NCI-H1436 (cell line): ENCODE measurements at places on chromosomes 11 and 22.

DNA sequence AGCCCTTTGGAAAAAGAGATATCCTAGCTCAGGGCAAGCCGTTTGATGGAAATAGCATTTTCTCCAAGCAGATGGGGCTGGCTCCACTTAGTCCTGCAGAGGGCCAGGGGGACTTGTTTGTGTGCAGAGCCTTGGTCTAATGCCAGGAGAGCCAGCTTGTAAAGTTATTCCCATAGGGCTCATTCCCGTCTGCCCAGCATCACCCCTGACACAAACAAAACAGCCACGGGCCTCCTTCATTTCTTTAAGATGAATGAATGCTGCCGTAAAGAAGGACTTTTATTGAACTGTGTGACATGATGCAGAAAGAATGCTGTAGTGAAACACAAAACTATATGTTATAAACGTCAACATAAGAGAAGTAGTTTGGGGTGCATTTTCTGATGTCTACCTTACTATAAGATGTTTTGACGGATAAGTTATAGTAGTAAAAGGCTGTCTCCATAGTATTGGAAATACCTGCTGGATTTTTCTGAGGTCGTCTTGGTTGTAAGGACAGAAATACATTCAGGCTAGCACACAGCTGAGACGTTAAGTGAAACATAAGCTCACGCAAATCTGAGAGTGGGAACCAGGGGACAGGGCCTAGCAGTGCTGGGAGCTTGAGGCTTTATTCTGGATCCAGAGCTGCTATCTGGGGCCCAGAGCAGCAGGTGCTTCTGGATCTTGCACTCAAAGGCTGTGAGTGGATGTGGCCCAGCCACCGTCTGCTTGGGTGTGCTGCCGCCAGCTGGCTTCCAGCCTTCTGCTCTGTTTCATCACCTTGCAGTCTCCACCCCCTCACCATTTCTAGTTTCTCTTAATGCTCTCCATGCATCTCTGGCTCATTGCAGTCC lies 53.3 kb downstream of the NCAM1 start:
- DNase-seq = peak; percentile 75

DNA sequence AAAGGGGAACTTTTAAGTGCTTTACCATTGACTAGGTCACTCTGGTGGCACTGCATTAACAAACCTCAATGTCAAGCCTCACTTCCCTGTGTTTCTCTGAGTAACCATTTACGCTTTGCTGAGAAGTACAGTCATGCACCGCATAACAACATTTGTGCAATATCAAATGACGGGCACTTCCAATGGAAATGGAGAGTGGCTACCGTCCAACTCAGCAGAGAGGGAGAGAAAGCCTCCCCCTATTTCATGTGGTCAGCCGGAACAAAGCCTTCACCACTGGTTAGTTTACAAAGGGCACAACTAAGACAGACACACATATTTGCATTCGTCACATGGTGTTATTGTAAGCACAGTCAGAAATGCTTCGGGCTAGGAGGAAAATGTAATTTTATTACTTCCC lies 117.3 kb downstream of the RASSF10 start:
- DNase-seq = no peak

GRCh38 chr11:71066311-71066710 lies 186.1 kb downstream of the SHANK2 start:
- DNase-seq = no peak

- DNase-seq = no peak
These were observed 734.3 kb downstream of the BRD1 start for GRCh38 chr22:49093192-49093880.

- peak; percentile 66 for DNase-seq
These were observed 6.3 kb upstream of the FADS3 start for GRCh38 chr11:61897387-61898246.

DNA sequence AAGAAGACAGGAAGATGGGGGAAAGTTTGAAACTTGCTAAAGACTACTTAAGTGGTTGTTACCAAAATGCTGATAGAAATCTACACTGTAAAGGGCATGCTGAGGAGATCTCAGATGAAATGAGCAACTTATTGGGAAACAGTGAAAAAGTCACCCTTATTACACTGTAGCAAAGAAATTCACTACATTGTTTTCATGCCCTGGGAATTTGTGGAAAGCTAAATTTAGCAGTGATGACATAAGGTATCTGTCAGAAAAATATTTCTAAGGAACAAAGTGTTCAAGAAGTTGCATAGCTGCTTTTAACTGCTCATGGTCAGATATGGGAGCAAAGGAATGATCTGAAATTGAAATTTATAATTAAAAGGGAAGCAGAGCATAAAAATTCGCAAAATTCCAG lies 702.4 kb upstream of the LRRC4C start:
- DNase-seq = no peak

- DNase-seq = no peak
These were observed 1203.9 kb downstream of the TBC1D22A start for GRCh38 chr22:47966316-47966715.

DNA sequence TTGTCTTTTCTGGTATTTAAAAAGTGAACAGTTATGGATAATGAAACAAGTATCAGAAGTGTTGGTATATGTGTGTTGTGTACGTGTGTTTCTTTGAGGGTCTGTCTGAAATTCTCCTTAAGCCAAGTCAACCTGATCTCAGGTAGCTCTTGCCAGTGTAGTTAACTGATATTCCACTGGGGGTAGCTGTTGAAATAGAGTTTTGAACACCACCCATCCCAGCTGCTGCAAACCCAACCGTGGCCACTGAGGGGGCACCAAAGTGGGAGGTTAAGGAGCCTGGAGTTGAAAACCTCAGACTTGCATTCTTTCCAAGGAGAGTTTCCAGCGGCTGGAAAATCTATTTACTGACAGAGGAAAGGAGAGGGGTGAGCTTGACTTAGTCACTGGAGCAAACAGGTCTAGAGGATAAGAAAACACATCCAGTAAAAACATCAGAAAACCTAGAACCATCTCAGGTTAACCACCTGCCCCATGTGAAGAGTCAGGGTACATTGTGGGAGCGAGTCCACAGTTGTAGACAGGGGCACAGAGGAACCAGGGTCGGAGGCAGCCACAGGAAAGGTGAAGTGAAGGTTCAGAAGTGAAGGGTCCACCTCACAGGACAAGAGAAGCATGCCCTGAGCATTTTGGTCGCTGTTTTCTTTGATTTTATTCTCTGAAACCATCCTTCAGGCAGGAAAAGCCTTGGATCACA lies 8.8 kb upstream of the CUL5 start:
- DNase-seq = peak; percentile 46

GRCh38 chr11:124791626-124792341 lies 8.4 kb downstream of the MSANTD2 start:
- DNase-seq = no peak

- DNase-seq = no peak
These were observed 8.7 kb downstream of the GLB1L2 start for GRCh38 chr11:134340354-134340964.

DNA sequence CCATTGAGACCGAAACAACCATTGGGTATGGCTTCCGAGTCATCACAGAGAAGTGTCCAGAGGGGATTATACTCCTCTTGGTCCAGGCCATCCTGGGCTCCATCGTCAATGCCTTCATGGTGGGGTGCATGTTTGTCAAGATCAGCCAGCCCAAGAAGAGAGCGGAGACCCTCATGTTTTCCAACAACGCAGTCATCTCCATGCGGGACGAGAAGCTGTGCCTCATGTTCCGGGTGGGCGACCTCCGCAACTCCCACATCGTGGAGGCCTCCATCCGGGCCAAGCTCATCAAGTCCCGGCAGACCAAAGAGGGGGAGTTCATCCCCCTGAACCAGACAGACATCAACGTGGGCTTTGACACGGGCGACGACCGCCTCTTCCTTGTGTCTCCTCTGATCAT lies 20.5 kb downstream of the KCNJ5 start:
- no peak for DNase-seq

GRCh38 chr22:42131562-42131961 lies 952 bp upstream of the CYP2D6 start:
- no peak for DNase-seq

DNA sequence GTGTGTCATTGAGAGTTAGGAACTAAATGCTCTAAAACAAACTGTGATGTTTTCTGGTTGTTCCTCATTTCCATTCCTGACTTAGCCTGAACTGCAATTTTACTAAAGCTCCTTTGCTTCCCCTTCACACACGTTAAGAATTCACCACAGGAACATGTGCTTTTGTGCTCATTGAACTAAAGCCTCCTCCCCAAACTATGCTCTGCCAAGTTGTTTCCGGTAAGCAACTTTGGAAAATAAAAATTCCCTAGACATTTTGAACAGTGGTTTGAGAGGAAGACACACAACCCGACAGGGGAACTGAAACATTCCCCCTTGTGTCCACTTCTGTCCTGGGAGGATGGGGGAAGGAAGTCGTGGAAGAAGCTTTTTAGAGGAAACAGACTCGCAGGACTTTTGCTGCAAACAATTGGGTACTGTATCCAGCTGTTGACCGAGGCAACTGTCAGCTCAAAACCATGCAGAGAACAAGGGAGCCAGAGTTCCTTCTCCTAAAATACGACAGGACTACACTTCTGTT lies 66.9 kb downstream of the GAB2 start:
- DNase-seq = no peak

DNA sequence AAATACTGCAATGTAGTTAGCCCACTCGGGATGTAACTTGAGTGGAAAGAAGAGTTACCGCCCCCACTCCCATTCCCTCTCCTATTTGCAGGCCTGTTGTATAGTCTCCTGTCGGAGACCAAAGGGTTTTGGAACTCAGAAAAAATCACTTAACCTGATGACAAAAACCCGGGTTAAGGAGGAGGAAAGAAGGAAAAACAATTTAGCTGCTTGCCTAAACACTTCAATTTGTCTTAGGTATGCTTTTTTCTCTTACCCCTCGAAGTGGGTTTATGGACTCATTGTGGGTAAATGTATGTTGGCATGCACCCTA lies 2.2 kb downstream of the YAP1 start:
- no peak for DNase-seq

DNA sequence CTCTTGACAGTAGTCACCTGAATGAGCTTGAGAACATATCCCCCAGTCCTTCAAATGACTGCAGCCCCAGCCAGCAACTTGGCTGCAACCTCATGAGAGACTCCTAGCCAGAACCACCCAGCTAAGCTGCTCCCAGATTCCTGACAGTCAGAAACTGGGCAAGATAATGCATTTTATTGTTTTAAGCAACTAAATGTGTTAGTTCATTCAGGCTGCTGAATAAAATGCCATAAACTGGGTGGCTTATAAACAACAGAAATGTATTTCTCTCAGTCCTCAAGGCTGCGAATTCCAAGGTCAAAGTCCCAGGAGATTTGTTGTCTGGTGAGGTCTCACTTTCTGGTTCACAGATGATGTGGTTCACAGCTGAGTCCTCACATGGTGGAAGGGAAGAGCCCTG lies 5.8 kb upstream of the PAMR1 start:
- no peak for DNase-seq

DNA sequence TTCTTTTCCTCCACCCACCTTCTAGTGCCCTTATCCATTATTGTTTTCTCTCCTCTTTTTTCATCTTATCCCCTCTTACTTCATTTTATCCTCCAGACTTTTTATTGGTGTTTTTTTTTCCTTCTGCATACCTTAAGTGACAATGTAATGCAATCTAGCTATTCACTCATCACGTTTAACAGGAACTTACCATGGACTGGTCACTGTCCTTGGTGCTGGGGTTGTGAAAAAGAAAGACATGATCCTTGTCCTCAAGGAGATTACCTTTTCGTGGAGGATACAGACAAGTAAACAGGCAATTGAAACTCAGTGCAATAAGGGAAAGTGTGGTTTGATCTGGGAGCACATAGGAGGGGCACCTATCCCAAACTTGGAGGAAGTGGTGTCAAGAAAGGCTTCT lies 20.7 kb downstream of the SYT9 start:
- no peak for DNase-seq

GRCh38 chr11:120519474-120519873 lies 7.9 kb downstream of the GRIK4 start:
- no peak for DNase-seq

DNA sequence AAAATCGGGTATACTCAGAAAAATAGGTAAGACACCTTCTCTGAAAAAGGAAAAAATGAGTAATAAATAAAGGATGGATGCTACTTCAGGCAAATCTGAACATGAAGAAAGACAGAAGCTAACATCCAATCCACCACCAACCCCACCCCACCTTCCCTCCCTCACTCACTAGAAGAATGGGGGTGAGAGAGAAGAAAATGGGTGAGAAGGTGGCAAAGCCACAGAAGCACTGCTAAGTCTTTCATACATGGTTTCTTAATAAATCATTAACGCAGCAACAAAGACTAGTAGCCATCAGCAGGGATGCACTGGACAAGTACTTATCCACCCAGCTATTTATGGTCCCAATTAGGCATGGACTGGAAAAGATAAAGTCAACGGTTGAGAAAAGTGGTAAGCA lies 5.9 kb downstream of the FHIP1B start:
- DNase-seq = no peak

DNA sequence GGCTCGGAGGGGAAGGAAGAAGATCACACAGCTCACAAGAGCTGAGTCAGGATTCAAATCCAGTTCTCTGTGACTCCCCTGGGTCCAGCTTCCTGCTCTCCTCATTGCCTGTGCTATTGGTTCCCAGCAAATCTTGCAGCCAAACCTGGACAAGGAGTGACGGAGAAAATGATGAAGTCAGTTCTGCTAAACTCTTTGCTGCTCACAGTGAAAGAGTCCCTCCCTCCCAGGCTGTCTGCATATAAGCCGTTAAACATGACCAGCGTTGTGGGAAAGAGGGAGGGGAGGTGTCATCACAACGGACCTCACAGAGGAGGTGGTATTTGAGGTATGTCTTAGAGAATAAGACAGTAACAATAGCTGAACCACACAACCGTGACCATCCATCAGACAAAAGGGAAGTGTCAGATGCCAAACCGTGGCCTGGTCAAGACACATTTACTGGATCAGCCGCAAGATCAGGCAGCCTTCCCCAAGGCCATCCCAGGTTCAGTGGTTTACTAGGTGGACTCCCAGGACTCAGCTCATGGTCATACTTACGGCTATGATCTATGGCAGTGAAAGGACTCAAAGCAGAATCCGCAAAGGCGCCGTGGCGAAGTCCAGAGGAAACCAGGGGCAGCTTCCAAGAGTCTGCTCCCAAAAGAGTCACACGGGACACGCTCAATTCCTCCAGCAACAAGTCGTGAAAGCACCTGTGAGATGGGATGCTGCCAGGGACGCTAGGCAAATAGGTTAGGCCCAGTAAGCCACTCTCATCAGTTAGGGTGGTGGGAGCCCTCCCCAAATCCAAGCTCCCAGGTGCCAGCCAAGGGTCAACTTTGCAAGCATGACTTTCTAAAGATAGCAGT lies 2.8 kb upstream of the CYTH4 start:
- no peak for DNase-seq

DNA sequence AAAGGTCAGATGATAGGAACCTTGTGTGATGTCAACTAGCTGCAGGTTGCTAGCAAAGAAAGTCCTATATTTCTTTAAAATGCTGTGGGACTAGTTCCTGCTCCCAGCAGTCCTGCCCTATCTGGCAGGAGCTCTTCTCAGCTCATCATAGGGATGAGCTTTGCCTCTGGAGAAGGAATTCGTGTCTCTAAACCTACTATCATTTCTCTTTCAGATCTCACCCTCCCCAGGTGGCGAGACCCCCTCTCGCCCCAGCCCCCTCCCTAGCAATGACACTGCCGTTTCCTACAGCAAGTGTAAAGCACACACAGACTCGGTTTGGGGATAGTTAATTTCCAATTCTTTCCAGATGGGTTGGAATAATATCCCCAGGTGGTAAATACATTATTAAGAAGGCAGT lies 533.3 kb downstream of the OPCML start:
- no peak for DNase-seq
